ENCODE measurements at places on chromosomes 1 and 21.

GRCh38 chr1:219792337-219793021 lies 135.9 kb downstream of the SLC30A10 start:
- no peak for DNase-seq

- no peak for DNase-seq
Measured at GRCh38 chr1:55316947-55317662, 101.9 kb upstream of the USP24 start.

DNA sequence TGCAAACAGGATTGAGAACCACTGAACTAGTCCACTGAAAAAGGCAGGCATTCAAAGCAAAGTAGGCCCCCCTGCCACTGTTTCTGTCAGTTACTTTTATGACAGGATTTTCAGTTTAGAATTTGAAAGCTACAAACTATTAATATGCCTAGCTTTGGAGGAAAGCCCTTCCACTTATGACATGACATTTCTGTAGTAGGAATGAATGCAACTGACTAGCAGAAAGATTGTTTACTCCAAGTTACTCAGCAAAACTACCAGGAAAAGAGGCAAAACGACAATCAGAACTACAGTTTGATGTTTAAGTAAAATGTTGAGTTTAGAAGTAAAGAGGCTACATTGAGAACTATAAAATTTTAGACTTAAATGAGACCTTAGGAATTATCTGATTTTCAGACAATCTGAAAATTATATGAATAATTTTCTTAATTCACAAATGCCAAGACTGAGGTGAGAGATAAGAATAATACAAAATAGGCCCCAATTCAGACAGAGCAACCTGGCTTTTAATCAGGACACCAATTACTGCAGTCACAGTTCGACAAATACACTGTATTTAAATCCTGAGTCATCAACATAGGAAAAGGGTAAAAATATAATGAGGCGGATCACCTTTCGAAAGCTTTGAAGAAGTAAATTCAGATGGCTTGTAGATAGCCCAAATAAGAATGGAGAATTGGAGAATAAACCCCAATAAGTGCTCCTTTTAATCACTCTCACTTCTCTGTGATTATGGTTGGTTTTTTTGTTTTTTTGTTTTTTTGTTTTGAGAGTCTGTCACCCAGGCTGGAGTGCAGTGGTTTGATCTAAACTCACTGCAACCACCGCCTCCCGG lies 2.2 kb downstream of the PRKAB2 start:
- DNase-seq = no peak

GRCh38 chr1:38715415-38715814 lies 144.2 kb downstream of the RRAGC start:
- DNase-seq = no peak

GRCh38 chr21:18373606-18374005 lies 30.0 kb downstream of the TMPRSS15 start:
- no peak for DNase-seq

- DNase-seq = no peak
Measured at GRCh38 chr1:88883156-88883555, 8.2 kb downstream of the GTF2B start.

GRCh38 chr1:55500601-55501000 lies 285.4 kb upstream of the USP24 start:
- DNase-seq = no peak

All from NCI-H1105 (cell line).